Dermis lymphatic vessel endothelial cell (primary cell): ENCODE measurements at places on chromosomes 2 and 18. TPM values are rescaled to one million over a fixed set of nuclear protein-coding genes. Genes with fewer than 3 reads are reported as not detected.

Gene PLA2R1
- total RNA-seq, result 22.3 and 30.3 TPM in 2 replicates

Gene PPP4R1
- 132 and 138 TPM in 2 replicates for total RNA-seq

Gene WDR43
- total RNA-seq, result 35.1 and 54.6 TPM in 2 replicates

Gene TRIM43
- total RNA-seq, result not detected in 2 replicates

Gene FEZ2
- total RNA-seq, result 63.3 and 73.7 TPM in 2 replicates

Gene OSGEPL1
- 4.0 and 5.3 TPM in 2 replicates for total RNA-seq

Gene TEX44
- total RNA-seq, result not detected in 2 replicates

Gene TSGA10
- total RNA-seq, result 0.54 and 1.5 TPM in 2 replicates

Gene ABCG5
- total RNA-seq, result not detected in 2 replicates

Gene DPP10
- total RNA-seq, result under 0.01 and 0.33 TPM in 2 replicates

Gene TMEM37
- not detected in 2 replicates for total RNA-seq

Gene GPR45
- not detected in 2 replicates for total RNA-seq

Gene IGFBP5
- 0.54 and 2.0 TPM in 2 replicates for total RNA-seq

Gene POTEC
- total RNA-seq, result not detected in 2 replicates

Gene SCN1A
- total RNA-seq, result 0.09 and 0.43 TPM in 2 replicates

Gene ADD2
- 2.1 and 23.2 TPM in 2 replicates for total RNA-seq

Gene SH3BP4
- total RNA-seq, result 17.4 and 23.6 TPM in 2 replicates

Gene BABAM2
- 13.1 and 23.6 TPM in 2 replicates for total RNA-seq

Gene RNF125
- total RNA-seq, result 3.9 and 7.3 TPM in 2 replicates

Gene RESP18
- not detected in 2 replicates for total RNA-seq

Gene CPO
- total RNA-seq, result not detected in 2 replicates

Gene SPDYA
- 0.33 and 0.52 TPM in 2 replicates for total RNA-seq

Gene GALNT5
- total RNA-seq, result under 0.01 TPM in 2 replicates

Gene BOLL
- total RNA-seq, result not detected in 2 replicates

Gene ZCCHC2
- 15.0 and 15.8 TPM in 2 replicates for total RNA-seq

Gene UGT1A10
- total RNA-seq, result not detected in 2 replicates

Gene NEB
- 0.43 and 0.60 TPM in 2 replicates for total RNA-seq

Gene ST6GAL2
- total RNA-seq, result under 0.01 and 0.09 TPM in 2 replicates

Gene LAPTM4A
- total RNA-seq, result 138 and 148 TPM in 2 replicates

Gene DSG1
- total RNA-seq, result not detected in 2 replicates

Gene YWHAQ
- 130 and 150 TPM in 2 replicates for total RNA-seq

Gene SCYGR4
- not detected in 2 replicates for total RNA-seq

Gene VWA3B
- total RNA-seq, result not detected in 2 replicates

Gene VWC2L
- total RNA-seq, result not detected in 2 replicates

Gene LONRF2
- under 0.01 TPM in 2 replicates for total RNA-seq

Gene SLC8A1
- total RNA-seq, result 0.69 and 1.5 TPM in 2 replicates

Gene HMSD
- not detected in 2 replicates for total RNA-seq
